ENCODE measurements at places on chromosomes 16 and 17. TPM values are rescaled to one million over a fixed set of nuclear protein-coding genes. Genes with fewer than 3 reads are reported as not detected.

CNGB1 gene
- not detected for total RNA-seq

SYT17 gene
- 0.38 TPM for total RNA-seq

SPAG7 gene
- 25.7 TPM for total RNA-seq

DNA sequence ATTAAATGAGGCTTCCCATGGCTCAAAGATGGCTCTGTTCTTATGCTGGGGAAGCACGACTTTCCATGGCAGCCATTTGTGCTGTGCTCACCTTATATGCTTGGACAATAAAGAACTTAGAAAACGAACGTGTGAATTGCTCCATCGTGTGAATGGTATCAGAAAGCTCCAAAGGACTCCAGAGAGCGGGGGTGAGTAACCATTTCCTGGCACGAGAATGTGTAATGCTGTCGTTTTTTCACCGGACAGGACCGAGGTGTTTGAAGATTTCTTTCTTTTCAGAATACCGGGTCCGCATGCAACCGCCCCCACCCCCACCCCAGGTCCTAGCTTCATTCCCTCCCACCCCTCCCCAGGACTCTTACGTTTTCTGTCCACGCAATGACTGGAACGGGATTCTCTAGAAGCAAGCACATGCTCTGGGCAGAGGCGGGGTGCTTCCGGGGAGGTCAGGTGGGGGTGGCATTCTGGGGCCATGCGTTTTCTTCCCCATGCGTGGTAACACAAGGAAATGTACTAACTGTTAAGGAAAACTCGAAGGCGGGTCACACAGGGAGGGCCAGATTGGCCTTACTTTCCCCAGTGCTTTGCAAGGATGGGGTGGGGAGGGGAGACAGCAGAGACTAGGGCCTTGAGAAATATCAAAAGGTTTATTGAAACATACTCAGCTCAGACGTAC, 26.2 kb downstream of the GPRC5B start:
- DNase-seq: no peak

- no peak for DNase-seq
These were observed 179.4 kb upstream of the IRX6 start for GRCh38 chr16:55144651-55145050.

DNA sequence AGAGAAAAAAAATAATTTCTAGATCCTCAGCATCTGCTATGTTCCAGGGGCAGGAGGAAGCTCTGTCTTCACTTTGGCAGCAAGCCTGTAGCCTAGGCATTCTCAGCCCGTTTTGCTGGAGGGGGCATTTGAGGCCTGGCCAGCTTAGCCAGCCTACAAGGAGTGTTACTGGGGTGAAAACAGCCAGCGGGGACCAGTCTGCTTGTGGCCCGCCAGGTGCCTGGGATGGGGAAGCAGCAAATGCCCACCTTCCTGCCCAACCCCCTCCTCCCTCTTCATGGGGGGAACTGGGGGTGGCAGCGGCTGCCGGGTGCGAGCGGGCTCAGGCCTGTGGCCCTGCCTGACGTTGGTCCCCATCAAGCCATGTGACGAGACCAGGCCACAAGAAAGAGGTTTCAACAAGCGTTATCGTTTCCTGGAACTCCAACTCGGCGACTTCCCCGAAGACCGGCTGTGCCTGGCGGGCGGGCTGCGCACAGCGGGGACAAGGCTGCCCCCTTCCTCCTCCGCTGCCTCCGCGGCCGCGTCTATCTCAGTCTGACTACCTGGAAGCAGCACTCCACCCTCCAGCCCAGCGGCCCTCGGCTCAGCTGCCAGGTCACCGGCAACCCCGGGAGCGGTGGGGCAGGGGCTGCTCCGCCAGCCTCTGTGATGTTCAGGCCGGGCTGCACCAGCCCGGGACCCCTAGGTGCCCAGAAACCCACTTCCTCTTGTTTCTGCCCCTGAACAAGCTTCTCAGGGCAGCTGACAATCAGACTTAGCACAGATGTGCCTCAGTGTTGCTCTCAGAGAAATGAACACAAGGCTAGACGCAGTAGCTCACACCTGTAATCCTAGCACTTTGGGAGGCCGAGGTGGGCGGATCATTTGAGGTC, 22.9 kb downstream of the SOCS1 start:
- no peak for DNase-seq

- DNase-seq: no peak
These were observed 11.5 kb downstream of the MGAT5B start for GRCh38 chr17:76879691-76880090.

DNA sequence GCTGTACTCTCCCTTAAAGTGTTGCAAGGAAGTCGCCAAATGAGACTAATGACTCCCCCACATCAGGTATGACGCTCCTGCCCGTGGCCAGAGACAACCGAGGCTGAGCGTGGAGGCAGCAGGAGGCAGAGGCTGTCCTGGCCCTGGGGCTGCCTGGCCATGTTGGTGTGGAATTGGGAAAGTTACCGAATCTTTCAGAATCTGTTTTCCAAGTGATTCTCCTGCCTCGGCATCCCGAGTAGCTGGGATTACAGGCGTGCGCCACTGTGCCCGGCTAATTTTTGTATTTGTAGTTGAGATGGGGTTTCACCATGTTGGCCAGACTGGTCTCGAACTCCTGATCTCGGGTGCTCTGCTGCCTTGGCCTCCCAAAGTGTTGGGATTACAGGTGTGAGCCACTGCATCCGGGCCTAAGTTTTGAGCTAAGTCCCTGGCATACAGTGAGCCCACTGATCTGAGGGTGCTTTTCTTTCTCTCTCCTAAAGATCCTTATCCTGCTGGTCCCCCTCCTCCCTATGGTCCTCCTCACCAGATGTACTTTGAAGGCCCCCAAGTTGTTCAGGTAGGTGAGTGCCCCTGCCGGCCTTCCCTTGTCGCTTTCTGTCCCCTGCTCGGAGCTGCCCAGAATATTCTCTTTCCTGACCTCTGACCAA, 700 bp downstream of the LITAFD start:
- no peak for DNase-seq

Measured in HT-29 (cell line).